ENCODE measurements at places on chromosomes 4 and X.

DNA sequence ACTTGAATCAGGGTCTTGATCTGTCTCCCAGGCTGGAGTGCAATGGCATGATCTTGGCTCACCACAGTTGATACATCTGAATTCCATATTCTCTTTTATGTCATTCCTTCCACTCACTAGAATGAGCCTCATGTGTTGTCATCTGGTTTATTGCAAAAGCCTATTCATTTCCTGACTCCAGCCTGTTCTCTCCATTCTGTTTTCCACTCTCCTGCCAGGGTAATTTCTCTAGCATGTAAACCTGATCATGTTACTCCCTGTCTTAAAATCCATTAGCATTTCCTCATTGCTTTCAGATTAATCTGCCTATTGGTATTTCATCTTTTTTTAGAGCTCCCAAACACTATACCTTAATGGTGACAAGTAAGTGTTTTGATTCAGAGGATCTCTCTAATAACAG, 4.3 kb upstream of the DDX60L start:
- DNase-seq: no peak

DNA sequence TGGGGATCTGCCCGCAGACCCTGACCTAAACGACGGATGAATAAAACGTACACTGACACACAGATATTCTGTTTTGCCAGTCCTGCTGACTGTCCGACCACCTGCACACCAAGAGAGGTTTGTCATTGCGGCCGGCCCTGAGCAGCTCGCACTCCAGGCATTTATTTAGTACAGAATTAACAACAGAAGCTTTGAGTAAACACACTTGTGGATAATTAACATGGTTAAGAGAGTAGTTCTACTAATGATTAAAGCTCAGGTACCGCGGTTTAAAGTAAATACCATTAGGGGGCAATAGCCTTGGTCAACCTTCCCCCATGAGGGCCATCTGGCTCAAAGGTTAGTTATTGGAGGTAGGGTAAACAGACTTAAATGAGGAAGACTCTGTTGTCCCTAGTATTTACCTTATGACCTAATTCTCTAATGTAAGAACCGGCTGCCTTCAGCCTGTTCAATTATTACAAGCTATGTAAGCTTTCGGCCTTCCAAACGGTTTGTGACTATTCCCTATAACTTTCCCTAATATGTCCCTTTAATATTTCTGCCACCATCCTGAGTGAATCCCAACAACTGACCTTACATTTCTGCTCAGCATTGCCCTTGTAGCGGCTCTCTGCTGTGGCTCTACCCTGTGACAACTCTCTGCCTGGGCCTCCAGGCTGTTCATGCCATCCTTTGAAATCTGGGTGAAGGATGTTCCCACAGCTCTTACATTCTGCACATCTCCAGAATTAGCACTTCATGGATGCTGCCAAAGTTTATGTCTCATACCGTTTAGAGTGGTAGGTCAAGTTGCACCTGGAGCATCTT, 46.9 kb upstream of the SYTL5 start:
- DNase-seq: no peak

- DNase-seq: no peak
Observed at GRCh38 chr4:107219681-107220080, 183.6 kb upstream of the DKK2 start.

DNA sequence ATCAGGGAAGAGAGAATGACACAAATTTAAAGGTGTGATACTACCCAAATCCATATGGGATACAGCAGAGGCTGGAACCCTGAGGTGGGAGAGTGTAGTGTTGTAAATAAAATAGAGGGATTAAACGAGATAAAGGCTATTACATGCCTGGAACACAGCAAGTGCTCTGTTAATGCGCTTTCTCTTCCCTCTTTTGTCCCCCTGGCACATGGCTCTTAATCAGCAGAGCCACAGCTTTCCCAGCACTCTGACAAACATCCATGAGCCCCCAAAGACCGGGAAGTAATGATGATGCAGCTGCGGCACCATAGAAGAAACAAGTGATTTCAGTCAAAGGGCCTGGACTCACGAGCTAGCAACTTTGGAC, 85.9 kb downstream of the RASL11B start:
- DNase-seq: no peak

GRCh38 chr4:8097141-8097541, 61.5 kb downstream of the ABLIM2 start:
- DNase-seq: no peak

DNA sequence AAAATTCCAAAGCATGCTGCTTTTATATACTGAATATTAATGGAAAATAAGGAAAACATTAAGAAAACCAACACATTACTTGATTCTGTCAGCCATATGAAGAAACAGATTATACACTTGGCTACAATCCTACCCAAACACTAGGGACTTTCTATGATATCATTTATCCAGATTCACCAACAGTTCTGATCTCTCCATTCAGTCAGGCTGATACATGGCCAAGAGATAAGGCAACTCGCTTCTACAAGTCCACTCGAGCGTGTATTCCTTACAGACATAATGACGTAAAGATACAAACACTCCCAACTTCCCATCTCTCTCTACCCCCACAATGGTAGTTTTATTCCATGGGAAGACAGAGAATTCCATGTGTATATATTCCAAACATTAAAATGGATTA, 44.5 kb downstream of the NEK1 start:
- DNase-seq: no peak

- no peak for DNase-seq
Observed at GRCh38 chrX:112190646-112191045, 108.1 kb upstream of the TRPC5 start.

DNA sequence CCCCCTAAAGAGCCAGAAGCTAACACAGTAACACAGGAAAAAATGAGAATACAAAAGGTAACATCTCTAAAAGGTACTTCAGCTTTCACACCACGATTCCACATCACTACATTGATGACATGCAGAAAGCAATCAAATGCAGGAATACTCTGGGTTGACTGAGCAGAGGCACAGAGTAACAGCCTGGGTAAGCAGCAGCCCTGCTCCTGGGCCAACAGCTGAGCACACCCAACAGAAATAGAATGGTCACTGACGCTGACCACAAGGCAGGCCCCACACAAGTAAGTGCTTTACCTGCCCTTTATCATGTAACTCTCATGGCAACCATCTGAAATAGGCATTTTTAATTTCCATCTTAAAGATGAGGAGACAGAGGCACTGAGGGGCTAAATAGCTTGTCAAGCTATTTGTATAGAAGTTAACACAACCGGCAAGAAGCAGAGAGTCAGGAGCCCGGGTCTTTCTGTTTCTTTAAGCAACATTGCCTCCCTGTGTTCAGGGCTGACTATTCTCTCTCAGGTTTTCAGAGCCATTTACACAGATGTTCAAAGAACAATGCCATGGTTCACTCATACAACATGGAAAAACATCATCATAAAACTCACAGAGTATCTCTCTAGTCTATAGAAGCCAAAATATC, 168.9 kb downstream of the ZNF674 start:
- DNase-seq: peak; percentile 11

GRCh38 chr4:6898763-6899162, 10.9 kb upstream of the TBC1D14 start:
- no peak for DNase-seq

DNA sequence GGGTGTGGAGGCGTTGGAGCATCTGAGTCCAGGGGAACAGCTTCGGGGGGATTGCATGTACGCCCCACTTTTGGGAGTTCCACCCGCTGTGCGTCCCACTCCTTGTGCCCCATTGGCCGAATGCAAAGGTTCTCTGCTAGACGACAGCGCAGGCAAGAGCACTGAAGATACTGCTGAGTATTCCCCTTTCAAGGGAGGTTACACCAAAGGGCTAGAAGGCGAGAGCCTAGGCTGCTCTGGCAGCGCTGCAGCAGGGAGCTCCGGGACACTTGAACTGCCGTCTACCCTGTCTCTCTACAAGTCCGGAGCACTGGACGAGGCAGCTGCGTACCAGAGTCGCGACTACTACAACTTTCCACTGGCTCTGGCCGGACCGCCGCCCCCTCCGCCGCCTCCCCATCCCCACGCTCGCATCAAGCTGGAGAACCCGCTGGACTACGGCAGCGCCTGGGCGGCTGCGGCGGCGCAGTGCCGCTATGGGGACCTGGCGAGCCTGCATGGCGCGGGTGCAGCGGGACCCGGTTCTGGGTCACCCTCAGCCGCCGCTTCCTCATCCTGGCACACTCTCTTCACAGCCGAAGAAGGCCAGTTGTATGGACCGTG, 2.2 kb downstream of the AR start:
- DNase-seq: no peak

DNA sequence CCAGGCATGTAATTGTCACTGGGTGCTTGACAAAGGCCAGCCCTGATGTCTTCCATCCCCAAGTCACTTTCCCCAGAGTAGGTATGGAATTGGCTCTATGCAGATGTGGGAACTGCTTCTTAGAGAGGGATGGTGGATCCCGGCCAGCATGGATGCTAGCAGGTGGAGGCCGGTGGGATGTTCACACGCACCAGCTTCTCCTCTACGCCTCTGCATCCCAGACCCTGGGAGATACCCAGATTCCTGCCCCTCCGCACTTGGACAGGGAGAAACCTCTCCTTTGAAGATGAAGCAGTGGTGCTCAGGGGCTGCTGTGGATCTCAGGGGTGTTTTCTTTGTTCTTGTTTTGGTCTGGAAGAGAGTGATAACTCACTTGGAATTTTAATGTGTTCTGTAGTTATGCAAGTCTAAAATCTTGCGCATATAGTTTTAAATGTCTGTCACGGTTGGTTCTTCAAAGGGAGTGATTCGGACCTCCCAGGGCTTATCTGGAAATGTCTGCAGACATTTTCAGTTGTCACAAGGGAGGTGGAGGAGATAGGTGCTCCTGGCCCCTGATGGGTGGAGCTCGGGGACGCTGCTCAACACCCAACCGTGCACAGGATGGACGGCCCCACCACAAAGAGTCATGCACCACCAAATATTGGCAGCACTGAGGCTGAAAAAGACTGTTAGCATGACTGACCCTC, 308.0 kb downstream of the DHRSX start:
- no peak for DNase-seq

DNA sequence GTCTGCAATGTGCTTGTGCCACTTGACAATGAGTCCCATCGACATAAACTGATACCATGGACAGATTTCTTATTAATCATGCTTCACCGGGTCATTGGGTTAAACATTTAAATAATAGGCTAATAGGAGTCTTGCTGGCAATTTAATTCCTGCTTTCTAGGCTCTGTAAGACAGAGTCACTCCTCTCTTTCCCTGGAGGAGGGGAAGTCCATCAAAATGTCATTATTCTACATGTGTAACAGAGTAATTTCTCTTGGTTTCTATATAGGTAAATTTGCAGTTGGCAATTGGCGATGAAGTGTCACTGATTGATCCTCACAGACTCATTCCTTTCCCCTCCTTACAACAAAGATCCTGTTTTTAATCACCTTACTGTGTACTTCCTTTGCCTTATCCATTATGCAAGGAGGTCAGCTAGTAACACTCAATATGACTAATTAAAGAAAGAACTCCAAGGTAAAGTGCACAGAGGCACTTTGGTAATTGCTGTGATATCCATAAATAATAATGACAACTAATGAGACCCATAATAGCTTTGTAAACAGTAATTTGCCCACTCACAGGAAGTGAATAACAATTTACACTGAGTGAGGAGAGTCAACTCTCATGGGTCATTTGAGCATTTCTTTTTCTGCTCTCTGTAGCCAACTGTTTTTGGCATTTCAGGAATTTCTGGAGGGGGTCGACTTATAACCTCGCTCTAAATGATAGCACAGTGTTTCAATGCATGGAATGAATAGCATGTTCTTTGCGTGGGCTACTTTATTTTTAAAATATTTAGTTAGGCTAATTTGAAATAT, 184.0 kb downstream of the UGT8 start:
- no peak for DNase-seq

GRCh38 chrX:107629540-107629909, 1.2 kb downstream of the PRPS1 start:
- no peak for DNase-seq

- peak; percentile 22 for DNase-seq
Observed at GRCh38 chrX:56232221-56233082, at the start of gene KLF8. Gene KLF8, plus strand, starts transcription at chrX:56232356. Its CDS starts 979 bp downstream, at chrX:56233335.

DNA sequence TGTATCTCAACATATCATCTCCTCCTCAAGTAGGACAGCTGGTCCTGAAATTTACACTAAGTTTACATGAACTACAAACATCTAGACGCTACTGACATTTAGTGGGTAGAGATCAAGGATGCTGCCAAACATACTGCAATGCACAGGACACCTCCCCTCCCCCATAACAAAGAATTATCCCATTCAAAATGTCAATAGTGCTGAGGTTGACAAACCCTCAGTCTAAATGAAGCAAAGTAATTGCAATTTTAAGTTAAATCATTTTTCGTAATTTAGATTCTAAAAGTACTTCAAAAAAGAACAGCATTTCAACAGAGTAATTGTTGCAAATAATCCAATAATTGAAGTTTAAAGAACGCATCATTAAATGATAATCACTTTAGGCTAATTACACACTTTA, 1.2 kb downstream of the PRMT9 start:
- no peak for DNase-seq

GRCh38 chr4:187687697-187688096, 307.9 kb upstream of the ZFP42 start:
- DNase-seq: no peak

DNA sequence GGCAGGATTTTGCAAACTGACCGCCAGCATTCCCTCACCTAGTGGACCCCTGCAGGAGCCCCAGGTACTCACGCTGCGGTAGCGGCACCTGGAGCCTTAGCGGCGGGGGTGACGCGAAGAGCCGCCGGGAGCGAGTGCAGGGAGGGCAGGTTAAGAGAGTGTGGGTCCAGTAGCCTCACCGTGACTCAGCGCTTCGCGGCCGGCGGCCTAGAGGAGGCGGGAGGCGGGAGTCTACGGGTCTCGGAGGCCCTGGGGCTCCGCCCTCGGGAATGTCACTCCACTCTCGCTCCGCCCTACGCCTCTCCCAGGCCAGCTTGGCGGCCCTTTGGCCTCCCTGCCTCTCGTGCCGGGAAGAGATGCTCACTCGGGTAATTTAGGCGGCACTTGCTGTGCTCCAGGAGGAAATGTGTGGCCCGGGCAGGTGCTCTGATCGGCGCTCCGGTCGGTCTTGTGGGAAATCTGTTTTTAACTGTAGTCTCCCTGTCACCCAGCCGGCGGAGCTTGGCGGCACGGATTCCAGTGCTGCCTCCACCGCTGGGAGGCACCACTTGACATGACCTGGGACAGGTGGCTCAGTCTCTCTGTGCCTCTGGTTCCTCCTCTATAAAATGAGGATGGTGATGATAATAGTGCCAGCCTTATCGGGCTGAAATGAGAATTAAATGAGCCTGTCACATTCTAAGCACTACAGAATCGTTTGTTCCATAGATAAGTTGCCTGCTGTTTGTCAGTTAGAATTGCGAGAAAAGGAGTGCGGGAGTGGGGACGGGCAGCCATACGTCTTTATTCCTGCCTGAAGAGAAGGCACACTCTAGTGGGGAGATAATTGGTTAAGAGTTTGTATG, at the start of gene PIR:
PIR (minus strand) TSS at position 216 of the 845 bp plus-strand sequence. CDS start 2,076 bp downstream, outside the sequence.
- peak; percentile 45 for DNase-seq

DNA sequence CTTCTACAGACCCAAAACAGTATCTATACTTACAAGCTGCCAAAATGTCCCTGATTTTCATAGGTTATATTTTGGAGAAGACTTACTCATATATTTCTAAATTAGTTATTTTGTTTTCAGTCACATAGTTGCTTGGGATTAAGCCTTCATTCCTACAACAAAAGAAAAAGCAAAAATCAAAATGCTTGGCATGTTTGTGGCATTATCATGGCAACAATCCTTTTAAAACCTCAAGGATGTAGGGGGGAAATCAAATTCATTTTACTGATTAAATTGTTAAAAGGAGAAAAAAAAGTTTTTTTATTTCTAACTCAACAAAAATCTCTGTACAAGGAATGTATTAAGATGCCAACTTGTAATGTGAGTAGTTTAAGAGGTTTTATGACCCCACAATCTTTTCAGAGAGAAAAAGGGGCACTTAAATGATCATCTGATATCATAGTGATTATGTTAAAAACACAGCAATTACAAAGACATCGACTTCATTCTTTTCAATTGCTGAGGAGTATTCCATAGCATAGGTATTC, 23.5 kb downstream of the TXK start:
- DNase-seq: no peak
